ENCODE measurements at places on chromosomes 4 and X.

DNA sequence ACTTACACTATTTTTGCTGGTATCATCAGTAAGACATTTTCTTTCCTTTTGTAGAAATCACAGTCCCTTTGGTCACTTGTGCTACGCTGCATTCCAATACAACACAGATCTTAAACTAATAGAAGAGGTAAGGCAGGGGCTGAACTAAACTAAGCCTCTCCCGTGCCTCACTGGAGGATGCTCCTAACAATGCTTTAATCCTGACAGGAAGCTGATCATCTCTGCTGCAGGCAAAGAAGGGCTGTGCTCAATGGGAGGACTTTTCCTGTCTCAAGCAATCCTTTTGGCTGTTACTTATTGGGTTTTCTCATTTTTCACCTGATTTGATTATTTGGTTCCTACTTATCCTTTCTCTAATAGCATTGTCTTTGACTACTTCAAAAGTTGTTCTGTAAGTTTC lies 583.1 kb downstream of the INPP4B start:
- DNase-seq = no peak

DNA sequence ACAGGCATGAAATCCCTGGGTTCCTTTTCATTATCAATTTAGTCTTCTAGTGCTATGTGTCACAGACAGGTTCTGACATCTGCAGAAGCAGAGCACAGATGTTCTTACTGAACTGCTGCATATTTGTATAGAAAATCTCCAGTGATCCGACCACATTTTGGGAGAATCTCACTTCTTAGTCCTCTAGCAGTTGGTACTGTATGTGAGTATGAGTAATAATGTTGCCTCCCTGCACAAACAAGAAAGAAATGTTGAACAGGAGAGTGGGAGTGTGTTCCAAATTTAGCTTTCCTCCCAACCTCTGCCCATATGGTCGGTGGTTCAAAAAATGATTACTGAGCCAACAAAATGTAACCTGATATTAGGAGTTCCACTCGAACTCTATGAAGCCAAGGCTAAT lies 165.3 kb upstream of the GPC4 start:
- DNase-seq = no peak

- no peak for DNase-seq
Measured at GRCh38 chrX:15546745-15547144, 46.1 kb downstream of the BMX start.

DNA sequence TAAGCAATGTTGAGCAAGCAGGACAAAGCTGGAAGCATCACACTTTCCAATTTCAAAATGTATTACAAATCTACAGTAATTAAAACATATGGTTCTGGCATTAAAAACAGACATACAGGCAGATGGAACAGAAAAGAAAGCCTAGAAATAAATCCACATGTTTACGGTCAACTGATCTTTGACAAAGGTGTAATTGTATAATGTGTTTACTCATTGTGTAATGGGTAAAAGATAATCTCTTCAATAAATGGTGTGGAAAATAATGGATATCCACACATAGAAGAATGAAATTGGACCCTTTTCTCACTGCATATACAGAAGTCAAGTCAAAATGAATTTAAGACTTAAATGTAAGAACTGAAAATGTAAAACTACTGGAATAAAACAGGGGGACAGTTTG lies 394.2 kb downstream of the ANKRD50 start:
- DNase-seq = no peak

- no peak for DNase-seq
Measured at GRCh38 chr4:3445111-3445820, 3.5 kb downstream of the HGFAC start.

DNA sequence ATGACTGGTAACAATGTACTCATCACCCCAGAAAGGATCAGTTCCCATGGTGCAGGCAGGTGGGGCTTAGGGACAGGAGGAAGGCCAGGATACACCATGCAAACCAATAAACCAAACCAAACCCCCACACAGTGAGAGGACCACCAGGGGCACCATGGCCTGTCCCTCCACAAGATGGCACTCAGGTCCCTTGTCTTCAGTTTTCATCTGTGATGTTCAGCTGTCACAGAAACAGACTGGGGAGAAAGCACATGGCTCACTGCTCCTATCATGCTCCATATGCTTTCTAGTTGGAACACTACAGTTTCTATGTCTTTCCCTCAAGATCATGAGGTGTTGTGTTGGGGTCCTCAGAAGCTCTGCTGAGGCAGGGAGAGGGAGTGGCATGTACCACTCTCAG lies 10.1 kb downstream of the HS3ST1 start:
- no peak for DNase-seq

- DNase-seq = no peak
Measured at GRCh38 chr4:38678078-38678477, 14.1 kb downstream of the KLF3 start.

GRCh38 chr4:25842229-25842845 lies 20.5 kb downstream of the SEL1L3 start:
- DNase-seq = no peak

DNA sequence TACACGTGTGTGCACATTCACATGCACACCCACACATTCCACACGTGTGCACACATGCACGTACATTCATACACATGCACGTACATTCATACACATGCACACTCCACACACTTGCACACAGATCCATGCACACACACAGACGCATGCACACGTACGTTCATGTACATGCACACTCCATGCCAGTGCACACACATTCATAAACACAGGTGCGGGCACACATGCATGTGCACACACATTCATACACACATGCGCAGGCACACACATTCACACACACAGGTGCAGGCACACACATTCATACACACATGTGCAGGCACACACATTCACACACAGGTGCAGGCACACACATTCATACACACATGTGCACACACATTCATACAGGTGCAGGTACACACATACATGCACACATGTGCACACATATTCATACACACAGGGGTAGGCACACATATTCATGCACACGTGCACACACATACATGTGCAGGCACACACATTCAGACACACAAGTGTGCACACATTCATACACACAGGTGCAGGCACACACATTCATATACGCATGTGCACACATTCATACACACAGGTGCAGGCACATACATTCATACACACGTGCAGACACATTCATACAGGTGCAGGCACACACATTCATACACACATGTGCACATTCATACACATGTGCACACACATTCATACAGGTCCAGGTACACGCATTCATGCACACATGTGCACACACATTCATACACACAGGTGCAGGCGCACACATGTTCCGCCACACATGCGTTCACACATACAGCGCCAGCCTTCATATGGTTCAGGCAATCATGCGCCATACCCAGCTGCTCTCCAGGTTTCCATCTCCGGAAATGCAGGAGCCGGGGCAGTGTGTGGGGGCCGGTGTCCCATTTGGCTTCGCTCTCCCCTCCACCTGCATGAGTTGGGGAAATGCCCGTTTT lies 124.8 kb downstream of the HMX1 start:
- no peak for DNase-seq

- no peak for DNase-seq
Measured at GRCh38 chr4:112848911-112849310, 200.5 kb upstream of the ANK2 start.

GRCh38 chrX:133649651-133650050 lies 234.4 kb upstream of the GPC4 start:
- no peak for DNase-seq

DNA sequence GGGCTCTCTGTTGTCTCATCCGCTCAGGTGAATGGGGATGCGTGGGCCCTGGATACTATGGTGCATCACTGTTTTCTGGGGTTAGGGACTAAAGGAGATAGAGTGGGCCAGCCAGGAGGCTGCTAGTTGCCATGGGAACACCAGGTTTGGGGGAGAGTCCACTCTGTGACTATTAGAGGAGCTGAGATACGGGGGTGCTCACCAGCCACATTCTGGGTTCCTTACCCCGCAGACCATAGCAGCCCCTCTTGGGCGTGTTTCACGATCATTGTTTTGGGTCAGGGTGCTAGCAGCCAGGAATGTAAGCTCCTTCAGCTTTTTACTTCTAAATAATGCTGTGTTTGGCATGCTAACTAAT lies 4.6 kb downstream of the EFNB1 start:
- no peak for DNase-seq

GRCh38 chrX:30992381-30992904 lies 79.4 kb downstream of the FTHL17 start:
- DNase-seq = no peak

DNA sequence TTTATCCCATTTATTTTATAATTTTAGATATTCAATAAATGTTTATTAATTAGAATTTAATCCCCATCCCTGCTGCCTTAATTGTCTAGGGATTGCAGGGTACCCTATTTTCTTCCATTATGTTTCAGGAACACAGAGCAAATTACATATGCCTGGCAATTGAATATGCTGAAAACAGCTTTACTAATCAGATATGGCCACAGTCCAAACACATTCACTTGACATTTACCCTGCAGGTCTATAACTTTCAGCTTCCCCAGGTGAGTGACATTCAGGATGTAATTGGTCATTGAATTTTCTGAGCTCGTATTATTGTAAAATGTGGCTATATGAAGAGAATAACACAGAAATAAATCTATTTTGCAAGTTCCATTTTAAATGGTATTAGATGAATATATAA lies 218.7 kb upstream of the NDST4 start:
- no peak for DNase-seq

- no peak for DNase-seq
Measured at GRCh38 chr4:153639833-153640802, 44.0 kb upstream of the TLR2 start.

Data from activated T-cell treated with anti-CD3 and anti-CD28 coated beads for 48 hours (primary cell).